ENCODE measurements at places on chromosomes 2 and 18.

- DNase-seq = no peak
Observed at GRCh38 chr2:149926149-149926548, 338.6 kb upstream of the MMADHC start.

DNA sequence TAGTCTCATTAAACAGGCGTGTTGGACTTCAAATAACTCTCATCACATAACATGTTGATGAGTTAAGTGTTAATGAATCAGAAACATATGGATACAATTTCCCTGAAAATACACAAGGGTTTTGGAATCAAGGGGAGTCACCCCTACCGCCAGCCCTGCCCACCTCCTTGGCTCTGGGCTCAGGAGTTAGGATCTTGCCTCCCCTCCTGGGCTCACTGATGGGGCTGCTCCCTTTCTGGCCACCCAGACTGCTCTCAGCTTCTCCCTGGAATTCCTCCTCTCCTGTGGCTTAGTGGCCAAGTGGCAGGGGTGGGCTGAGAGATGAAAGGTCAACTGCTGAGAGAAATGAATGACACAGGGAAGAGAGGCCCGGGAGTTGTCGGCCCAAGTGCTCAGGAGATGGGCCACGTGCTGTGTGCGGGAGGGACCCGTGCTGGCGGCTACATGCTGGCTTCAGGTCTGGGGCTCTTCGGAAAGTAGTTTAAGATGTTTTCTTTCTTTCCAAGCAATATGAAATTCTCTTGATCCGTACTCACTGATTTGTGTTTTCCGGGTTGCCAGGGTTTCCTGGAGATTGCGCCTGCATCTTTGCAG lies 55.8 kb upstream of the TNP1 start:
- no peak for DNase-seq

- no peak for DNase-seq
Observed at GRCh38 chr2:111154758-111155157, 34.0 kb downstream of the BCL2L11 start.

GRCh38 chr2:12045864-12046291 lies 299.4 kb downstream of the LPIN1 start:
- peak; percentile 38 for DNase-seq

DNA sequence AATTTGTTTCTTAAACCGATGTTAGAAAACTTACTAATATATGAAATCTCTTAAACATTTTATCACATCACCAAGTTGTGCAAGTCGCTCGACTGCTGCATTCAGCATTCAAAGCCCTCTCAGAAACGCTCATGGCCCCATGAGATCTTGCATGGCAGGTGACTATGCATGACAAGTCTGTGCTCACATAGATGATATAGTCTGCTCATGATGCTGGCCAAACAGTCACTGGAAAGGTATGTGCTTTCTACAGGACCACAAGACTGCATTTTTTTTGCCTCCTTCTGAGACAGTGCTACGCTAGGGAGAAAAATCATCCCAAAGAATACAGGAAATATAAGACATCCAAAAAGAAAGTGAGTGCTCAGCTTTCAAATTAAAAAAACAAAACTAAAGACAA lies 98.3 kb upstream of the ZBTB14 start:
- DNase-seq = no peak

DNA sequence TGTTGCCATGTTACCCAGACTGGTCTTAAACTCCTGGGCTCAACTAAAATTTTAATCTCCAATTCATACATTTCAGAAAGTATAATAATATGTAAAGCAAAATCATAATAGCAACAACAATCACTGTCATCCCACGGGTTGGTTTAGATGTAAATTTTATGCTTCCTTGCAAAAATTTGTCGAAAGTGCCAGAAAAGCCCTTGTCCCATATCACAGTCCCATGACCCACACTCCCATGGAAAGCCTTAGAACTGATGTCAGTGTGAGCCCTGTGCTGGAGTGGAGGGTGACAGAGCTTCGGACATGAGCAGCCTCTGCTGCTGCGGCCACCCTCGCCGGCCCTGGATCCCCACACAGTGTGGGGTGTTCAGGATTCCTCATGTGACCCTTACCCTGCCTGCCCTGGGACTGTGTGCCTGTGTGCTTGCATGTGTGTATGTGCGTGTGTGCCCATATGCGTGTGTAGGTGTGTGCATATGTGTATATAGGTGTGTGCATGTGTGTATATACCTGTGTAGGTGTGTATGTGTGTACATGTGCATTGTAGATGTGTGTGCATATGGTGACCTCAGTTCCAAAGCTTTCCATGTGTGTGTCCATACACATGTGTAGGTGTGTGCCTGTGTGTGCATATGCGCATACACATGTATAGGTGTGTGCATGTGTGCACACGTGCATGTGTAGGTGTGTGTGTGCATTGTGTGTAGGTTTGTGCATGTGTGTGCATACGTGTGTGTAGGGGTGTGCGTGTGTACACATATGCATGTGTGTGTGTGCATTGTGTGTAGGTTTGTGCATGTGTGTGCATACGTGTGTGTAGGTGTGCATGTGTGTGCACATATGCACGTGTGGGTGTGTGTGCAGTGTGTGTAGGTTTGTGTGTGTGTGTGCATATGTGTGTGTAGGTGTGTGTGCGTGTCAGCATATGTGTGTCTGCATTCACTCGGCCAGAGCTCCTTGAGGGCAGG lies 65.1 kb downstream of the HPCAL1 start:
- DNase-seq = no peak

GRCh38 chr2:71530211-71530610 lies 76.8 kb downstream of the DYSF start:
- DNase-seq = no peak

GRCh38 chr18:79624356-79625170 lies 55.0 kb upstream of the CTDP1 start:
- DNase-seq = no peak

DNA sequence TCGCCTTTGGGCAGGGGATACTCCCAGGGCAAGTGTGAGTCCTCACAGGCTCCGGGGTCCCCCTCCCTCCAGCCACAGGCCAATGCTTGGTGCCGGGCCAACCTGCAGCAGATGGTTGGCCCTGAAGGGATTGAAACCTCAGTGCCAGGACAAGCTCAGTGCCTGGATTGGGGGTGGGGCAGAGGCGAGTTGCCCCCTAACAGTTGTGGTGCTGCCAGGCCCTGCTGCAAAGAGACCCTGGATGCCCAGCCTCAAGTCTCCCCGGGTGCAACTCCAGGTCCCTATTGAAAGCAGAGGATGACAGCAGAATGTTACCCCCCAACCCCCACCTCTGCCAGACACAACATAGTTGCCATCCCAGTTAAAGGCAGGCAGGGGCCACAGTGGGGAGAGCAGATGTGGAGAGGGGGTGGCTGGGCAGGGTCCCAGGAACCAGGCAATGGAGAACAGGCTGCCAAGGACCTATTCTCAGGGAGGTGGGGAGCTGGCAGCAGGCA lies 9.5 kb upstream of the RNF103 start:
- no peak for DNase-seq

DNA sequence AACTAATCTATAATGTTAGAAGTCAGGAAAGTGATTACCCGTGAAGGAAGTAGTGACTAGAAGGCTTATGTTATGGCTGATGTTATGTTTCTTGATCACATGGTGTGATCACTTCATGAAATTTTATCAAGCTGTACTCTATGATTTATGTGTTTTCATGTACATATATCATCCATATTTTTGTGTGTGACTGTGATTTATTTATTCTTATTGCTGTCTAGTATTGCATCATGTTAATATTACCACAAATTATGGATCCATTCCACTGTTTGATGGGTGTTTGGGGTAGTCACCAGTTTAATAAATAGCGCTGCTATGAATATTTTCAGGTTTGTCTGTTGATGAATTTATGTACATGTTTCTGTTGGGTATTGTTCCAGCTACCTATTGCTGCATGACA lies 59.4 kb downstream of the SH2D6 start:
- no peak for DNase-seq

Measured in GM13977 (cell line).